HFFc6 (cell line): ENCODE measurements at places on chromosomes 13 and 19.

DNA sequence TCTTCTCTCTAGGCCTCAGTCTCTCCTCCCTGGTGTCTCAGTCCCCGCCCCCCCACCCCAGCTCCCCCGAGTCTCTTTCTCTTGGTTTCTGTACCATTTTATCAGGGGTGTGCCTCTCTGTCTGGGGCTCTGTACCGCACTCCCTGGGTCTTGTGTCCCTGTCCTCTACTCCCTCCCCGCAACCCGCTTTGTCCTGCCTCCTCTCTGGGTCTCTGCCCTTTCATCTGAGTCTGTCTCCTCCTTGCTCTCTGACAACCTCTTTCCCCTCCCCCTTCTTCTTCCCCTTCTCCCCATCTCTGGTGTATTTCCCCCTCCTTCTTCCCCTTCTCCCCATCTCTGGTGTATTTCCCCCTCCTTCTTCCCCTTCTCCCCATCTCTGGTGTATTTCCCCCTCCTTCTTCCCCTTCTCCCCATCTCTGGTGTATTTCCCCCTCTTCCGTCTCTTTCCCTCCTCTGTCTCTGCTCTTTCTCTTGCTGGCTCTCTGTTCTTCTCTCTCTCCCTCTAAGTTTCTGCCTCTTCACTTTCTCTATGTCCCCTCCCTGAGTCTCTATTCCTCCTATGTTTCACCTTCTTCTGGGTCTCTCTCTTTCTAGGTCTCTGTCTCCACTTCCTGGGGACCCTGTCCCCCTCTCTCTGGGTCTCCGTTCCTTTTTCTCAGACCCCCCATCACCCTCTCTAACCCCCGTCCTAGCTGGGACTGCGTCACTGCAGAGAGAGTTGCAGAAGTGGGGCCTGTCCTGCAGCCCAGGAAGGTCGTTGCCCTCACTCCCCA, 2.2 kb upstream of the KCNC3 start:
- H3K36me3 ChIP-seq, result peaks cover 8% of the 10 kb centered on the region
- H3K4me3 ChIP-seq, result no peak overlapping the region; the same call in none of the 2 replicates
- peaks cover 12% of the 10 kb centered on the region; the same call in 1 of the 2 replicates for H3K4me1 ChIP-seq

GRCh38 chr13:84191139-84191538, 308.9 kb upstream of the SLITRK1 start:
- H3K27me3 ChIP-seq, result no peaks in the 10 kb centered on the region
- no peak overlapping the region for H3K4me3 ChIP-seq
- no peak for DNase-seq
- peaks cover 16% of the 10 kb centered on the region for H3K36me3 ChIP-seq
- peaks cover 51% of the 10 kb centered on the region for H3K4me1 ChIP-seq
- peak overlapping the region; percentile 37 for H3K27ac ChIP-seq

DNA sequence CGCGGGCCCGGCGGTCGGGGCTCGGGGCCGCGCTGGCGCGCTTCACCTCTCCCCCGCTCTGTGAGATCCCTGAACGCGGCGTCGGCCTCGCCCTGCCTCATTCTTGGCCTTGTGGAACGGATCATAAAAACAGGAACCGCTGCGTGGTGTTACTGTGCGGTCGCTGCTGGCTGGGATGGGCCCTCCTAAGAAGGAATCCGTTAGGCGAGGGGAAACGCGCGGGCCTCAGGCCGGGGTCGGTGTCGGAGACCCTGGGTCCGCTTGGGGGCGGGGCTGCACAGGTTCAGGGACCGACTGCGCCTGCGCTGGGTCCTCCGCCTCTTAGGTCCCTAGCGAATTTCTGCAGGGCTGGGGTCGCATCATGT, 381 bp downstream of the CKAP2 start:
- H3K27me3 ChIP-seq, result no peaks in the 10 kb centered on the region
- peaks cover 15% of the 10 kb centered on the region for H3K36me3 ChIP-seq
- H3K4me1 ChIP-seq, result peaks cover 73% of the 10 kb centered on the region
- peak; percentile 15 for DNase-seq
- peak overlapping the region; percentile 95 for H3K27ac ChIP-seq

DNA sequence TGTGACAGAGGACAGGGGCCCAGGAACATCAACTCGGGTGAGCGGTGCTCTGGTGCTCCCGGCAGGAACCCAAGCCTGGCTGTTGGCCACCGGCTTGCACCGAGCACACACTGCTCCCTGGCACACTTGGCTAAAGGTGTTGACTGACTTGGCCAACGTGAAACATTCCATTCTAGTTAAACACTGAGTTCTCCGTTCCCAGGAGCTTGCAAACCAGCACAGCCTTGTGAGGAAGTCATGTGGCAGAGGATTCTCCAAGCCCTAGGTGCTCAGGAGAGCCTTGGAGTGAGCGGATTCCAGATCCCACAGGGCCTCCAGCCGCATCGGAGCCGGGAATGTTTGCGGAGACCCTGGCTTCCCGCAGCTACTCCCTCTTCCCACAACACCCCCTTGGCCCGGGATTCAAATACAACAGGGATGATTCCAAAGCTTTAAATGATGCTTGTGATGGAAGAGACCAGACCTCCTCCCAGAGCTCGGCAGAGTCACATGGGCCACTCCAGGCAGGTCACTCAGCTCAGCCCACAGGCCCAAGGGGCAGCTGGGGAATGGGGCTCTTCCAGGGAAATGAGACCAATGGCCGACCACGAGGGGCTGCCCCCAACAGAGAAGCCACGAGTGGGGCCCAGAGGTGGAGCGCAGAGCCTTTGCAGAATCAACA, 2.9 kb downstream of the C13orf46 start:
- H3K27me3 ChIP-seq, result peaks cover 11% of the 10 kb centered on the region
- DNase-seq, result no peak
- peaks cover 15% of the 10 kb centered on the region; the same call in 1 of the 2 replicates for H3K36me3 ChIP-seq
- H3K27ac ChIP-seq, result 0 out of 2 replicates have a peak overlapping the region, but pooled peaks have one; percentile 33
- no peak overlapping the region for H3K4me3 ChIP-seq

GRCh38 chr13:113856716-113857065, 7.2 kb downstream of the GAS6 start:
- H3K4me3 ChIP-seq, result peak overlapping the region; percentile 73
- H3K27me3 ChIP-seq, result peaks cover 18% of the 10 kb centered on the region
- DNase-seq, result peak; percentile 82
- H3K27ac ChIP-seq, result peak overlapping the region; percentile 93
- H3K36me3 ChIP-seq, result peaks cover 53% of the 10 kb centered on the region

DNA sequence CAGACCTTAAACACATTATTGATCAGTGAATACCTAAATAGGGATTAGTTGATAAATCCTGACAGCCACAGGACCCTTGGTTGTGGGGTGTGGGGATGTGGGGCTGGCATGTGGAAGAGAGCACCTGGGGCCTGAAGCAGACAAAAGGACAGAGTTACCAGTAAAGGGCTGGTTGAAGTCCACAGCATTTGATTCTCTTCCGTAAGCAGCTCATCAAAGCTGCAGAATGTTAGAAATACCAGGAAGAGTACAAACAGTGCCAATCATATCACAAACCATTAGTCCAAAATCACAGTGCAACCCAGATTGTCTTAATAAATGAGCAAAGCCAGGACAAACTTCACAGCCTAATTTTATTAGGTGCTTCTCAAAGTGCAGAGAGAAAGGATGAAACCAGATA, 92.5 kb upstream of the KL start:
- H3K36me3 ChIP-seq, result no peaks in the 10 kb centered on the region
- H3K27me3 ChIP-seq, result peaks cover 2% of the 10 kb centered on the region
- no peak overlapping the region for H3K4me3 ChIP-seq
- H3K4me1 ChIP-seq, result no peaks in the 10 kb centered on the region

DNA sequence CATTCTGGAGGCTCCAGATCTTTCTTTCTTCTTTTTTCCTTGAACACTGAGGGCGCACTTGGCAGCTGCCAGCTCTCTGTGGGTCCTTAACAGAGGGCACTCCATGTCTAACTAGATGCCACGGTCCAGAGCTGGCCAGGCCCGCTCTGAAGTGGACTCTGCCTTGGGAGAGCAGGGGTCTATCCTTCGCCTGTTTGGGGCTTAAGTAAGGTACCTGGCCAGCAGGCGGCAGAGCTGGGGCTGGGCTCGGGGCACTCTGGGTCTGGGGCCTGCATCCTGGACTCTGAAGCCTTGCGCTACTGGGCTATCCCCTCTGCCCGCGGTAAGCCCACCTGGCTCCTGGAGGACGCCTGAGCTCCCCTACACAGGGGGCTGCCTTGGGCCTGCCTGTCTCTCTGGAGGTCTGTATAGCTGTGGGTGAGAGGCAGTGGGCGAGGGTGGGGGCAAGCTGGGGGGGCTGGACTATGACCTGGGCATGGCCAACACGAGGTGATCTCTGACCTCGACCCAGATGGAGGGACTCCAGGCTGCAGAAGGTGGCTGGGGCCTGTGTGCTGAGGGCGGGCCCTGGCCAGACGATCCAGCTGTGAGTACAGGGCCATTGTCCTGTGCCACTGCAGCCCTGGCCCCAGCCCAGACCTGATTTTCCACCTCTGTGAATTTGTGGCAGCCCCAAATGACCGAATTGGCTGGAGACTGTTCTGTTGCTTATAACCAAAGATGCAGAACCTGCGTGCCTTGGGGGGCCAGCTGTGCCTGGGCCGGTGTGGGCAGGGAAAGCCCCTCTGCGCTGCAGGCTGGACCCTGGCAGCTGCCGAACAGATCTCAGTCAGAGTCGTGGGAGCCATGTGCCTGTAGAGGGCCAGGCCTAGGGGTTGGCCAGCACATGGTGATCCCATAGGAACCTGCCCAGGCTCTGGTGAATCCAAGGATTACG, 26.5 kb downstream of the CEBPG start:
- H3K36me3 ChIP-seq, result no peaks in the 10 kb centered on the region
- peaks cover 1% of the 10 kb centered on the region for H3K27me3 ChIP-seq
- H3K4me1 ChIP-seq, result peaks cover 10% of the 10 kb centered on the region
- no peak for DNase-seq
- no peak overlapping the region for H3K27ac ChIP-seq
- H3K4me3 ChIP-seq, result no peak overlapping the region

- H3K4me1 ChIP-seq, result no peaks in the 10 kb centered on the region
- no peak overlapping the region for H3K27ac ChIP-seq
- H3K36me3 ChIP-seq, result no peaks in the 10 kb centered on the region
Measured at GRCh38 chr13:94947965-94948371, 235.6 kb upstream of the SOX21 start.

DNA sequence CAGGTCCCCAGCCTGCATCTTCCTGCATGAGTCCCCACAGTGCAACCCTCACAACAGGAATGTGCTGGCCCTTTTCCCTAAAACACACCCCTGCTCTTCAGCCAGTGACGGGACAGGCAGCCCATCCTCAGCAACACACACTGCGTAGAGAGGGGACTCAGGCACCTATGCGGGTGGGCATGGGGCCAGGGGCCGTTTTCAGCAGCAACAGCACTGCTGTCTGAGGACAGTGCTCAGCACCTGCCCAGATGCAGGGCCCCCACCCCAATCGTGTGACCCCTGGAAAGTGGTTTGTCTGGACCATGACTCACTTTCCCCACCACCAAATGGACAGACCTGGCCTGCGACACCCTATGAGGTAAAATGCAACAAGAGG, 28.0 kb upstream of the ISYNA1 start:
- H3K4me1 ChIP-seq, result peaks cover 52% of the 10 kb centered on the region
- no peak overlapping the region for H3K27ac ChIP-seq
- peaks cover 4% of the 10 kb centered on the region for H3K27me3 ChIP-seq

DNA sequence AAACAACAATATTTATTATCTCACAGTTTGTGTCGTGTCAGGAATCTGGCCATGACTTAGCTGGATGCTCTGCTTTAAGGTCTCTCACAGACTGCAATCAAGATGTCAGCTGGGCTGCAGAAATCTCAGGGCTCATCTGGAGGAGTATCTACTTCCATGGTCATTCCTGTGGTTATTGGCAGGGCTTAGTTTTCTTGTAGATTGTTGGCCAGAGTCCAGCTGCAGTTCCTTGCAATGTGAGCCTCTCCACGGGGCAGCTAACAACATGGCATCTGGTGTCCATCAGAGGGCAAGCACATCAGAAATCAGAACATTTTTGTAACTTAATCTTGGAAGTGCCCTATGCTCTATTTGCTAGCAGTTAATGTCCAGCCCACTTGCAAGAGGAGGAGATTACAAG, 45.7 kb upstream of the TDRD3 start:
- peak overlapping the region; percentile 10; the same call in 1 of the 2 replicates for H3K27ac ChIP-seq
- H3K36me3 ChIP-seq, result no peaks in the 10 kb centered on the region
- H3K27me3 ChIP-seq, result peaks cover 14% of the 10 kb centered on the region
- peak; percentile 62 for DNase-seq
- H3K4me1 ChIP-seq, result peaks cover 19% of the 10 kb centered on the region

DNA sequence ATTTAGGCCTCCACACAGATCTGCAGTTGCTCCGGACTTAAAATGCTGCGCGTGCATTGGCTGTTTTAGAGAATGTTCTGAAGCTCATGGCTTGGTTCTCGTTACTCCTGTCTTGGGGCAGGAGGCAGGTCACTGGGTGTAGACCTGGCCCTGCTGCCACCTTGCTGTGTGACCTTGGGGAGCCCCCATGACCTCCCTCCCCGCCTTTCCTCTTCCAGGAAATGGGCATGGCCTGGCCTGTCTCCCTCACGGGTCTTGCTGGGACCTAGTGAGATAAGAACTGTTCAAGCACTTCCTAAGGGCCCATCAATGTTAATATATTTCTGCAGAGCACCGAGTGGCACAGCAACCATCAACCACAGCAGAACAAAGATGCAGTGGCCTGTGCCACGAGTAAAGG, 49.4 kb downstream of the KLF2 start:
- peaks cover 21% of the 10 kb centered on the region for H3K36me3 ChIP-seq
- H3K4me1 ChIP-seq, result peaks cover 13% of the 10 kb centered on the region
- DNase-seq, result no peak
- H3K27me3 ChIP-seq, result peaks cover 4% of the 10 kb centered on the region
- peak overlapping the region; percentile 44; the same call in 1 of the 2 replicates for H3K4me3 ChIP-seq
- peak overlapping the region; percentile 89 for H3K27ac ChIP-seq

- H3K27ac ChIP-seq, result no peak overlapping the region
- no peaks in the 10 kb centered on the region for H3K27me3 ChIP-seq
- no peaks in the 10 kb centered on the region for H3K36me3 ChIP-seq
- no peaks in the 10 kb centered on the region for H3K4me1 ChIP-seq
- no peak for DNase-seq
Measured at GRCh38 chr13:53807251-53807834, 778.7 kb downstream of the OLFM4 start.

DNA sequence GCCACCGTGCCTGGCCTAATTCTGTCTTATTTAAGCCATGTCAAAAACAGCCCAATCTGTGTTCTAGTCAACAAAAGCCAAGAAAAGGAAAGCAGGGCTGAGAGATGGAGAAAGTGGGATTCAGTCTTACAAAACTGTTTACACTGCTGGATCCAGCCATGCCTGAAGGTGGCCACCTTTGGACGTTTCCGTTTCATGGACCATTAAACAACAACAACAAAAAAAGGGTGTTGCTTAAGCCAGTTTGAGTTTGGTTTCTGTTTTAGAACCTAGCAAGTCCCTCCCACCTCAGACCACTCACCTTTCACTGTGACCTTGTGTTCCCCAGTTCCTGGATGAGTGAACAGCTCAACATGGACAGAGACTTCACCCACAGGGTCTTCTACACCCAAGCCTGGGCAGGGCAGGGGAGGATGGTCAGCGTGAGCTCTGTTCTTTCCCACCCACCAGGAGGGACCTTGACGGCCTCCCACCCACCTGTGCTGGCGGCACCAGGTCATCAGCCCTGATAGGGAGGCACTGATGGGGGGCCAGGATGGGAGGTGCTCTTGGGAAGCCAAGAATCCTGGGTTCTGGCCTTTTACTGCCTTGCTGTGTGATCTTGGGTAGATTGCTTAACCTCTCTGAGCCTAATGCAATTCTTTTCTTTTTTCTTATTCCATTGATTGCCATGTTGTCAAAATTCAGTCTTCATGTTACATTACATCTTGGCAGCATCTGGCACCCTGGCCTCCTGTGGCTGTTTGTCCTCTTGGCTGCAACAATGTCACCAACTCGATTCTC, 56.2 kb downstream of the COLGALT1 start:
- H3K4me3 ChIP-seq, result no peak overlapping the region
- peaks cover 17% of the 10 kb centered on the region for H3K27me3 ChIP-seq
- no peak for DNase-seq
- no peaks in the 10 kb centered on the region for H3K36me3 ChIP-seq
- H3K4me1 ChIP-seq, result no peaks in the 10 kb centered on the region; the same call in 1 of the 2 replicates
